ENCODE measurements at places on chromosomes 16 and 17. TPM values are rescaled to one million over a fixed set of nuclear protein-coding genes. Genes with fewer than 3 reads are reported as not detected.
A peak's percentile ranks its signal among the peaks of the same experiment; 100 is the strongest.

Gene RBFOX1
- total RNA-seq = not detected

Gene NPW
- not detected for total RNA-seq

Gene CCL17
- total RNA-seq = not detected

DNA sequence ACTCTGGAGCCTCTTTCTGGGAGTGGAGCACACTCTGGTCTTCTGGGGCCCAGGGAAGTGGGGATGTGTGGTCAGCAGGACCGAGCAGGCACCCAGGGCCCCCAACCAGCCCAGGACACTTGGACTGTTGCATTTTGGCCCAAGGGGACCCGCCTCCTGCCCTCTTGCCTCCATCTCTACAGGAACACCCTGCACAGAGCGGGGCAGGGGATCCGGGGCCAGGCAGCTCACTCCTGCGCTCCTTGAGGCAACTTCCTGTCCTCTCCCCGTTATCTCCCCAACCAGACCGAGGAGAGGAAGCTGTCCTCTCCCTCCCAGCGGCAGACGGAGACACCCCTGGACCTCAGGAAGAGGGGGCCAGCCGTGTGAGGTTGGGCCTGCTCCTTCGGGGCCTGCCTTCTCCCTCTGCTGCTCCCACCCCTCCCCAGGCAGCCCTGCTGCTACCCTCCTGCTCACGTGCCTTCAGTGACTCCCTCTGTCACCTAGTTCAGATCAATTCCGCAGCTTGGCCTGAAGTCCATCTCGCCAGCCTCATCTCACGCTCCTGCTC lies 10.0 kb upstream of the ATP2A3 start:
- no peaks in the 10 kb centered on the region for H3K36me3 ChIP-seq
- H3K4me1 ChIP-seq = peaks cover 17% of the 10 kb centered on the region
- no peak overlapping the region for H3K27ac ChIP-seq
- H3K27me3 ChIP-seq = no peaks in the 10 kb centered on the region
- no peak for DNase-seq

DNA sequence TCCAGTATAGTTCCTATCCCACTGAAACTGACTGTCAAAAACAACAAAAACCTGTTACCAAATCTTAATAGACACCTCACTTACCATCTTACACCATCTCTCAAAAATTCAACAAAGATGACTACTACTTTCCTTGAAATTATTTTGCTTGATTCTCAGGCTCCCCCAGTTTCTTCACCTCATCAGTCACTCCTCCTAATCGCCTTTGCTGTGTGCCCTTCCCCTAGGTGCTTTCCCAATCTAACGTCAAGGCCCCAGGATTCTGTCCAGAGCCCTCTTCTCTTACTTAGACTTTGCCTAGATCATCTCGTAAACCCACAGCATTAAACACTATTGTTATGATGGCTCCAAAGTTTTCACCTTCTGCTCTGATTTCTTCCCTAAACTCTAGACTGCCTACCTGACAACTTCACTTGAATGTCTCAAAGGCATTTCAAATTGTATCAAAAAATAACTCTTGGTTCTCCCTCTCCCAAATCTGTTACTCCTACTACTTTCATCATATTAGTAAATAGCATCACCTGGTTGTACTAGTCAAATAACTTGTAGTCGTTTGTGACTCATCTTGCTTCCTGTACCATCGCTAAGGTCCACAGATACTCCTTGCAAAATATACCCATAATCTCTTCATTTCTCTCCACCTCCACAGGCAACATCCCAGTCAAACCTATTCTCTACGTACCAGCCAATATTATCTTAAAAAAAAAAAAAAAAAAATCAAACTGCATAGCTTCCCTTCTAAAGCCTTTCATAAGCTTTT lies 18.0 kb downstream of the C16orf87 start:
- H3K4me1 ChIP-seq = no peaks in the 10 kb centered on the region
- no peak for DNase-seq
- no peak overlapping the region for H3K4me3 ChIP-seq
- no peaks in the 10 kb centered on the region for H3K36me3 ChIP-seq

DNA sequence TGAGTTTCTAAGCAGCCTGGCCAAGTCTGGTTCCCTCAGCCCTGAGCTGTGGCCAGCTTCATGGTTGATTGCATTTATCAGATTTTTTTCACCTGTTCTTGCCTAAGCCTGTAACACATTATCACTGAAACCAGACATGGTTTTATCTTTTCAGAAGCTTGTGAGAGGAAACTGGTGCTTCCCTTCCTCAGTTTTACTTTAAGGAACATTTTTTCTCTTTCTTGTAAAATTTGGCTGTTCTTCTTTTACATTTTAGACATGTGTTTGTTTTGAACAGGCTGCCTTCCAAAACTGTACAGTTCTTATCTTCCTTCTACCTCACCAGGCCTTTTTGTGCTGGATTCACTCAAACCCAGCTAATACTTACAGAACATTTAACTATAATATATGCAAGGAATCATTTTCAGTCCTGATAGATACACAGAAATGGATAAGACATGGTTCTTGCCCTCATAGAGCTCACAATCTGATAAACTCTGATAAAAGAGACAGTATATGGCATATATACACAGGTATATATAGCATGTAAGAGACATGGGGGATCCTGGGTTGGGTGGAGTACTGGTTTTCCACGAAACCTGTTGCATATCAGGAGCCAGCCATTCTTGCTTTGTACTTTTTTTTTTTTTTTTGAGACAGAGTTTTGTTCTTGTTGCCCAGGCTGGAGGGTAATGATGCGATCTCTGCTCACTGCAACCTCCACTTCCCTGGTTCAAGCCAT lies 44.5 kb downstream of the ZNRF1 start:
- H3K27me3 ChIP-seq = no peaks in the 10 kb centered on the region
- no peaks in the 10 kb centered on the region for H3K36me3 ChIP-seq
- H3K4me1 ChIP-seq = peaks cover 13% of the 10 kb centered on the region
- H3K27ac ChIP-seq = peak overlapping the region; percentile 54
- DNase-seq = no peak
- no peak overlapping the region for H3K4me3 ChIP-seq

GRCh38 chr16:66004699-66005098 lies 361.8 kb upstream of the CDH5 start:
- H3K27ac ChIP-seq = no peak overlapping the region
- H3K27me3 ChIP-seq = no peaks in the 10 kb centered on the region
- no peaks in the 10 kb centered on the region for H3K4me1 ChIP-seq
- H3K36me3 ChIP-seq = no peaks in the 10 kb centered on the region
- DNase-seq = no peak
- H3K4me3 ChIP-seq = no peak overlapping the region

DNA sequence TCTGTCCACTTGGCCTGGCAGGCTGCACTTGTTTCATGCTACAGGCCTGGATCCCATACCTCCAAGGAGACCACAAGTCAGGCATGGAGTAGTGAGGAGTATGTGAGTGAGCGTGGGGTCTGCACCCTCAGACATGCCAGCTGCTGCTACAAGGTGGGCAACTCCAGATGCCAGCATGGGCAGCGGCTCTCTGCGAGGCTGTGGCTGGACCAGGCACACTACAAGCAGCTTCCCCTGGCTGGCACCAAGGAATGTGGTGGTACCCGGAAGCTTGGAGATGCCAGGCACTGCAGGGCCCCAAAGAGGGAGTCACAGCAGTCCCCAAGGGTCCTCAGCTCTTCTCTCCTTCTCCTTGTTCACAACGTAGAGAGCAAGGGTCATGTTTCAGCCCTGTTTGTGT lies 16.1 kb upstream of the DNAH9 start:
- no peak for DNase-seq
- no peaks in the 10 kb centered on the region for H3K4me1 ChIP-seq
- H3K4me3 ChIP-seq = no peak overlapping the region
- H3K27ac ChIP-seq = no peak overlapping the region
- no peaks in the 10 kb centered on the region for H3K27me3 ChIP-seq

DNA sequence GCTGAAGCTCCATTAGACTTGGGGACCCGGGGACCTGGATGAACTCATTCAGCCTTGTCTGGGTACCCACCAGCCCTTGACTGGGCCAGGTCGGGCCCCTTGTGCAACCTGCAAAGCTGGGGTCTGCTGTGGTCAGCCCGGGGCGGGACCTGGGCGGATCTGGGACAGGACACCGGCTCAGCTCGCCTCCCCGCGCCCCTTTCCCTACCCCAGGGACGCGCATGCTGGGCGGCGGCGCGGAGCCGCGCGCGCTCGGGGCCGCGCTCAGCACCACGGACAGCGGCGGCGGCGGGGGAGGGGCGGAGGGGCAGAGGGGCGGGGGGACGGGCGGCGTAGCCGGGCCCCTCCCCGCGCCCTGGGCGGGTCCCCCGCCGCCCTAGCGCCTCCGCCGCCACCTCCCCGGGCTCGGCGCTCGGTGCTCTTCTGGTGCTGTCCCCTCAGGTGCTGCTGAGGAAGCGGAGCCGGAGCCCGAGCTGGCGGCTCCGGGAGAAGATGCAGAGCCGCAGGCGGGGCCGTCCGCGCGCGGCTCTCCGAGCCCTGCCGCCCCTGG lies 7.4 kb downstream of the ACD start:
- no peaks in the 10 kb centered on the region for H3K36me3 ChIP-seq
- peaks cover 7% of the 10 kb centered on the region for H3K4me1 ChIP-seq
- H3K27me3 ChIP-seq = peaks cover 25% of the 10 kb centered on the region
- no peak for DNase-seq

- H3K27me3 ChIP-seq = no peaks in the 10 kb centered on the region
- peak; percentile 27 for DNase-seq
- H3K4me1 ChIP-seq = no peaks in the 10 kb centered on the region
- no peak overlapping the region for H3K4me3 ChIP-seq
These were observed 105.7 kb downstream of the IRX5 start for GRCh38 chr16:55036371-55036821.

GRCh38 chr17:9444687-9445086 lies 130.9 kb downstream of the STX8 start:
- no peak overlapping the region for H3K27ac ChIP-seq
- no peaks in the 10 kb centered on the region for H3K27me3 ChIP-seq
- no peak for DNase-seq
- H3K36me3 ChIP-seq = no peaks in the 10 kb centered on the region
- H3K4me3 ChIP-seq = no peak overlapping the region

- no peak for DNase-seq
- H3K36me3 ChIP-seq = no peaks in the 10 kb centered on the region
- H3K27ac ChIP-seq = no peak overlapping the region
These were observed 16.2 kb downstream of the SALL1 start for GRCh38 chr16:51134876-51135275.

DNA sequence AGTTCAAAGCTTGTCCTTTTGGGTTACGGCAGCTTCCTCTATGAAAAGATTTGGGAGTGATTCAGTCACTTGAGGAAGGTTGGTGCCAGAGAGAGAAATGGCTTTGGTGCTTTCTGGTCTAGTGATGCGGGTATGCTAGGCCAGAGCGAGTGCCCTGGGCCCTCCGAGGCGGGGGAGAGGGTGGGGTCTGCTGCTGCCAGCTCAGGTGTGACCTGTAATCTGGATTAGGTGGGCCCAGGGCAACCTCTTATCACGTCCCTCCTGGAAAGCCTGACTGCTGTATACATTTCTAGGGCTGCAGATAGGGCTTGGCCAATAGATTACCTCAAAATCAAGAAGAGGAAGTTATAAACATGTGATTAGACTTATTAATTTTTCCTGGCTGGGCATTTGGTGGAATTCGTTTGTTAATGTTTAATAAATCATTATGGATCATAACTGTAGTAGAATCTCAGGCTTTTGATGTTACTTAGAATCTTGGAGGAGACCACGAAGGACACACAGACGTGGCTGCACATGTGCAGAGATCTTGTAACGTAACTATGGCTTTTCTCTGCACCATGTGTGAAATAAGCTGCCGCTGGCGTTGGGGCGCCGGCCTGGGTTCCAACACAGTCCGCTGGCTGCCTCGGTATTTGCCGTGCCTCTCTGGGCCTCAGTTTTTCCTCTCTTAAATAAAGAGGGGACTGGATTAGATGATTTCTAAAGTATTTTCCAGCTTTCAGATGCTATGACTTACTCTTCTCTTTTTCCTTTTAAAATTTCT lies 1.2 kb downstream of the IRF8 start:
- no peaks in the 10 kb centered on the region for H3K36me3 ChIP-seq
- peak overlapping the region; percentile 60 for H3K4me3 ChIP-seq
- H3K27me3 ChIP-seq = no peaks in the 10 kb centered on the region
- no peak overlapping the region for H3K27ac ChIP-seq

DNA sequence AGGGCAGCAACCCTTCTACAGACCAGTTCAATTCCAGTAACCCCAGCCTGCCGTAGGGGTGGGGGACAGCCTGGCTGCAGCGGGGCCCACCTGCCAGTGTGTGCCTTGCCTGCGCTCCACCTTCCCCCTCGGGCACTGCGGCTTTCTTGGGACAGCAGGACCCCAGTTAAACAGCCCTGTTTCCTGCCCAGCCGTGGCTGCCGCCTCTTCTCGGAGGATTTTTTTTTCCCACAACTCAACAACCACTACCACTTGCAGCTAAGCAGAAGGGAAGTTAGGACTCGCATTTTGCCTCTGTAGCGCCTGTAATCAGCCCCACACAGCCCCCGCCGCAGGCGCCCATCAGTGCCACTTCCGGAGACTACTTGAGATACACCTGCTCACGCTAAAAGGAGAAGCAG lies 76.1 kb downstream of the RAI1 start:
- no peak for DNase-seq
- no peaks in the 10 kb centered on the region for H3K27me3 ChIP-seq
- H3K4me1 ChIP-seq = peaks cover 3% of the 10 kb centered on the region
- H3K27ac ChIP-seq = no peak overlapping the region
- no peaks in the 10 kb centered on the region for H3K36me3 ChIP-seq
- no peak overlapping the region for H3K4me3 ChIP-seq

DNA sequence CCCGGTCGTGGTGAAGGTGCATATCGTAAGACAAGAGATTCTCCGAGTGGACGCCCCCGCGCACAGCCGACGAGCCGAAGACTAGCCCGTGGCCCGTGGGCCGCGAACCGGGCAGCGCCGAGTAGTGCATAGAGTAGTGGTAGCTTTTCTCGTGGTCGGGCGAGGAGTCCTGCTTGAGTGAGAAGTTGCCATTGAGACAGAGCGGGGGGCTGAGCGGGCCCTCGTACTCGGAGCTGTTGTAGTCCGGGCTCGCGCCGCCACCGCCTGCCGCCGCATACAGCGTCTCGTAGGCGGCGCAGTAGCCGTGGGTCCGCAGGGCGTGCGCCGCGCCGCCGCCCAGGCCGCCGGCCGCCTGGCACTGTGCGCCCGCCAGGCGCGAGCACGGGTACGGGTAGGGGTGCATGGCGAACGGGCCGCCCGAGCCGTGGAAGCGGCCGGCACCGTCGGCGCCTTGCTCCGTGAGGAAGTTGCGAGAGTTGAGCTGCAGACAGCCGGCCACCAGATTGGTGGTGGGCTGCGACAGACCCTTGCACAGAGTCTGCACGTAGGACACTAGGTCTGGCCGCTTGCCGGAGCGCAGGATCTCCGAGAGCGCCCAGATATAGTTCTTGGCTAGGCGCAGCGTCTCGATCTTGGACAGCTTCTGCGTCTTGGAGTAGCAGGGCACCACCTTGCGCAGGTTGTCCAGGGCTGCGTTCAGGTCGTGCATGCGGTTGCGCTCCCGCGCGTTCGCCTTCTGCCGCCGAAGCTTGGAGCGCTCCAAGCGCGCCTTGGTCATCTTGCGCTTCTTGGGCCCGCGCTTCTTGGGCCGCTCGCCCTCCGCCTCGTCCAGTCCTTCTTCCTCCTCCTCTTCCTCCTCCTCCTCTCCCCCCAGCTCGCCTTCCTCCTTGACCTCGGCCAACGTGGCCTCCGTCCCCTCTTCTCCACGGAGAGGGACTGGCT lies 2.0 kb downstream of the NEUROD2 start:
- no peaks in the 10 kb centered on the region for H3K36me3 ChIP-seq
- no peak overlapping the region for H3K27ac ChIP-seq
- H3K4me3 ChIP-seq = peak overlapping the region; percentile 37
- H3K27me3 ChIP-seq = peaks cover 54% of the 10 kb centered on the region

- H3K27me3 ChIP-seq = no peaks in the 10 kb centered on the region
- H3K27ac ChIP-seq = no peak overlapping the region
- H3K36me3 ChIP-seq = no peaks in the 10 kb centered on the region
- no peak for DNase-seq
These were observed 113.5 kb downstream of the NPIPB5 start for GRCh38 chr16:22624038-22624799.

All from ascending aorta (tissue), 2 donors.